ENCODE measurements at places on chromosomes 16 and 17.

DNA sequence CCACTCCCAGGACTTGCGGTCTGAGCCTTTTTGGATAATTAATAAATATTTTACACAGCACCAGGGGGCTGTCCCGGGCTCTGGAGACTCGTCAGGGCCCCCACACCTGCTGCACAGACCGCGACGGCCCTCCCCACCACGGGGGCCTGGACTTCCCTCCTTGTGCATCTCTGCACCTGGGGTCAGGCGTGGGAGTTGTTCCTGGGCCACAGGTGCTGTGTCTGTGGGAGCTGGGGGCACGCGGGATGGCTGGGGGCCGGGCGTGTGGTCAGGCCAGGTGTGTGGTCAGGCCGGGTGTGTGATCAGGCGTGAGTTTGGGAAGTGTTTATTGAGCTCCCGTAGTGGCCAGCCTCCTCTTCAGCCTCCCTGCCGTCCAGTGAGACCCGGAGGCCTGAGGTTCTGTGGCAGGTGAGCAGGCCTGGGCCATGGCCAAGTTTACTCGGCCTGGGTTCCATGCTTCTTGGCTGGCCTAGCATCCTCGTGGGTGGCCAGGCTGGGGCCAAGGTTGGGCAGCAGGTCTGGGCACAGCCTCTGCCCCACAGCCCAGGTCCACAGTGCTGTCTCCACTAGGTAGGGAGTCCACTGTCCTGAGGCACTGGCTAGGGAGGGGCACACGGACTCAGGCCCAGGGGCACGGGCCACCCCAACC, 1.9 kb upstream of the STUB1 start:
- no peaks in the 10 kb centered on the region for H3K27me3 ChIP-seq
- peaks cover 14% of the 10 kb centered on the region for H3K36me3 ChIP-seq
- H3K4me3 ChIP-seq, result no peak overlapping the region

- H3K27ac ChIP-seq, result no peak overlapping the region
- DNase-seq, result no peak
- H3K4me1 ChIP-seq, result no peaks in the 10 kb centered on the region
- H3K4me3 ChIP-seq, result no peak overlapping the region
- H3K36me3 ChIP-seq, result no peaks in the 10 kb centered on the region
Measured at GRCh38 chr16:66079671-66080334, 286.7 kb upstream of the CDH5 start.

DNA sequence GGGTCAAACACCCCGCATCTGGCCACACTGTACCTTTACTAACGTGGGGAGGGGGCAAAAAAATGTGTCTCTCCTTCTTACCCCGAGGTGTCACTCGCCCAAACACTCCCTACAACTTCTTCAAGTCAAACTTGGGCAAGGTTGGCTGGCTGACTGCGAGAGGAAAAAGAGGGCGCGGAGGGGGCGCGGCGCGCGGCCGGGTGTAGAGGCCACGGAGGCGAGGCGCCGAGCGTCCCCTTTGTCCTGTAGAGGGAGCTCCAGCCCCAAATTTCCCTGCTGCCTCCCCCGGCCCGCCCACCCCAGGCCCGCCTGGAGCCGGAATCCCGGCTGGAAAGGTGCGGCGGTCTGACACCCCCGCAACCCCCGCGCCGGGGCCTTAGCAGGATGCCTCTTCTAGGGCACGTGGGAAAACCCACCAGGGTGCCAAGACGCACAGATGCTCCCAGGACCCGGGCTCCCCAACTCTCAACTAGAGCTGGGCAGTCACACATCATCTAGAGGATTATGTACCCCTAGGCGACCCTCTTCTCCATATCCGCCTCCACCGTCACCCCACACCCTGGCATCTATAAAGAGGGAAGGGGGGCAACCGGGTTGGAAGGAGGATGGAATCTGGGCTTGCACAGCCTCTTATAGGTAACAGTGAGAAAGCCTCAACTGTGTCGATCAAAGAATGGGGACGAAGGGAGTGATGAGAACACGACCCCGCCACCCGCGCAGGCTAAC, 4.2 kb downstream of the IRX3 start:
- no peak for DNase-seq
- H3K36me3 ChIP-seq, result no peaks in the 10 kb centered on the region
- H3K4me1 ChIP-seq, result peaks cover 6% of the 10 kb centered on the region
- H3K4me3 ChIP-seq, result no peak overlapping the region

DNA sequence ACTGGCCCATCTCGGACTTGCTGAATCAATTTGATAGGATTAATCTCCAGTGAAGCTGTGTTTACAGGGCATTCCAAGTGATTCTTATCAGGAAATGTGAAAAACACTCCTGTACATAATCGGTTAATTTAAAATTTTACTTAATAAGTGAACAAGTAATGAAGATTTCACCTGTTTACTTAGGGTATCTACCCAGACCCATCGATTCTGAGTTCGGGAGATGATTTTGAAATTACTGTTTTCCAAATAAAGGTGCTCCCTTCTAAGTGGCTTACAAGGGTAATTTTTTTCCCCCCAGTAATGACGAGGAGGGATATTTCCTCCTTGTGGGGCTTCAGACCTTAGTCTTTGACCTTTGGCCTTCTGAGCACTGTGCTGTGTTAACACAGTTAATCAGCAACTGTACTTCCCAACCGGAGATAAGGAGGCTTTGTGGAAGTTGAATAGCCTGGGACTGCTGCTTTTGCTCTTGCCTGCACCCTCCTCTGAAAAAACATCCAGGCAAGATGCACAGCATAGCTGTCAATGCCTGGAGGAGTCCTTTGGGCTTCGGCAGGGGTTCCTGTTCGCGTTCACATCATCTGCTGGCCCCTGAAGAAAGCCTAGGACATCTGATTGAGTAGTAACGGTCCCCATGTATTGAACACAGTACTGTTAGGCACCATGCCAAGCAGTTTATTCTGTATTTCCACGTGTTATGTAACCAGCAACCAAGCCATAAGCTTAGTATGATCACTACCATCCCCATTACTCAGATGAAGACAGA, 1.8 kb downstream of the FAHD1 start:
- no peaks in the 10 kb centered on the region for H3K27me3 ChIP-seq
- no peak overlapping the region for H3K27ac ChIP-seq
- H3K36me3 ChIP-seq, result peaks cover 2% of the 10 kb centered on the region
- DNase-seq, result no peak

DNA sequence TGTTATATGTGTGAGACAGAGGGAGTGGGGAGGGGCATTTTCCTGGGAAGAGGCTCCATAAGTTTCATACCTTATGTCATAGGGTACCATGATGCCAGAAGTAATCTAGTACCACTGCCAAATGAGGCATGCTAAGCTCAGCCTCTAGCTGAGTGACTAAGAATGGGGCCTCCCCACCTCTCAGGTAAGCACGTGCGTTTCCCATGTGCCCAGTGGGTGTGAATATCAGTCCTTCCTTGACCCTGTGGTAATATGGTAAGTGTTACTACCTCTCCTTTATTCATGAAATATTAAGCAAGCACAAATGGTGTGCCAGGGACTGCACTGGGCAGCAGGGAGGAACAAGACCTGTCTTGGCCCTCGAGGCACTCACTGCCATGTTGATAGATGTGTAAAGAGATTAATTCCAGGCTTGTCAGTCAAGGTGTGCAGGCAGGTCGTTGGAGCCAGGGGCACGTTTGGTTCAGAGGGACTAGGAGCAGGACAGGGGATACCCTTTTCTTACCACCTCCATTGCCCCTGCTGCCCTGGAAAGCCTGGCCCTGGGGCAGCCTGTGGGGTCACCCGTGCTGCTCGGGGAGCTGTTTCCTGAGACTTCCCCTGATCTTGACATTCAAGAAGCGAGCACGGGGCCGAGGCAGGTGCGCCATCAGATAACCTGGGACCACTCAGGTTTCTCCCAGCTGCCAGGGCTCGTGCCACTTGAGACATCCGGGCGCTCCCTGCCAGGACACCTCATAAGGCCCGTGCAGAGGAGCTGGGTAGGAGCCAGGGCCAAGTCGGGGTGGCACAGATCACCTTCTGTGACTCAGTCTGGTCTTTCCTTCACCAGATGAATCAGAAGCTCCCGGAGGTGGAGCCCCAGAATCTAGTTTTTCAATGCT, 8.8 kb downstream of the RSAD1 start:
- no peak for DNase-seq
- H3K27ac ChIP-seq, result no peak overlapping the region
- H3K4me1 ChIP-seq, result peaks cover 3% of the 10 kb centered on the region
- H3K36me3 ChIP-seq, result peaks cover 10% of the 10 kb centered on the region

DNA sequence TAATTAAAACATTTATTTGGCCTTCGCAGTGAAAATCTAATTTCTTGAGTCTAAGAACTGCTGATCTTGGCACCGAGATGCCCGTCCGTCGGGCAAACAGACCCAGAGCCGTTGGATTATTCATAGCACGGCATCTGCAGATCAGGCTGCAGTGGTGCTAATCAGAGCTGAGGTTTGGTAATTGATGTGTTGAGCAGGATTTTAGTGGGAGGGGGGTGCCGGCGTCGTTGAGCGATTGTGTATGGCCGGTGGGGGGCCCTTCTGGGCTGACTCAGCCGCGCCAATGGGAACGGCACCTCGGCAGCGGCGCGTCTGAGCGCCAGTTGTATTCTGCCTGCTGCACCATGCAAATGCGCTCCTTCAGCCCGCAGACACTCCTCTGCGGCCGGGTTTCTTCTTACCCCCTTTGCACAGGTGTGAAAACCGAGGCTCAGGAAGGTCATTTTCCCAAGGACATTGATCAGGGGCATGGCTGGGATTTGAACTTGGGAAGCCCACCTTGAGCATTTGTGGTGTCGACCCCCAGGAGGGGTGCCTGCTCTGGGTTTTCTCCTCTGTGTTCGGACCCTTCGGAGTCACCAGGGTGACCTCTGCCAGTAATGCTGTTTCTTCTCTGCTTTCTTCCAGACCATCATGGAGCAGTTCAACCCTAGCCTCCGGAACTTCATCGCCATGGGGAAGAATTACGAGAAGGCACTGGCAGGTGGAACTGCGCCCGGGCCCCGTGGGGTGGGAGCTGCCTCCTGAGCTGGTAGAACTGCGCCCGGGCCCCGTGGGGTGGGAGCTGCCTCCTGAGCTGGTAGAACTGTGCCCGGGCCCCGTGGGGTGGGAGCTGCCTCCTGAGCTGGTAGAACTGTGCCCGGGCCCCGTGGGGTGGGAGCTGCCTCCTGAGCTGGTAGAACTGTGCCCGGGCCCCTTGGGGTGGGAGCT, 18.4 kb downstream of the BAIAP2 start:
- H3K27ac ChIP-seq, result no peak overlapping the region
- no peak overlapping the region for H3K4me3 ChIP-seq
- no peaks in the 10 kb centered on the region for H3K27me3 ChIP-seq
